ENCODE measurements at places on chromosomes 13 and 19.

DNA sequence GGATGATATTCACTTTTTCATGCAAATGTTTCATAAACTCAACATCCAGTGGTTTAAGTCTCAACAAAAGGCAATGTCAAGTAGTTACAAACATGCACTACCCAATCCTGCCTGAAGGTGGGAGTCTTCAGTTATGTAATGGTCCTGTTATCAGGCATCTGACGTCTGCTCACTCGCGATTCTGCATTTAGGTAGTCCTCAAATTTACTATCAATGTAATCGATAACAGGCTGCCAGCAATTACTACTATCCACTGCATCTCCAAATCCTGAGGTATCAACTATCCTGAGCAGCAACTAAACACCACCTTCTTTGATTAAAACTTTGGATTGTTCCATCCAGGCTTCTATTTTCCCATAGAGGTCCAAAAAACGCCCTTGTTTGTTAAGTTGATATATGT lies 51.2 kb downstream of the NLRP12 start:
- no peak for DNase-seq

DNA sequence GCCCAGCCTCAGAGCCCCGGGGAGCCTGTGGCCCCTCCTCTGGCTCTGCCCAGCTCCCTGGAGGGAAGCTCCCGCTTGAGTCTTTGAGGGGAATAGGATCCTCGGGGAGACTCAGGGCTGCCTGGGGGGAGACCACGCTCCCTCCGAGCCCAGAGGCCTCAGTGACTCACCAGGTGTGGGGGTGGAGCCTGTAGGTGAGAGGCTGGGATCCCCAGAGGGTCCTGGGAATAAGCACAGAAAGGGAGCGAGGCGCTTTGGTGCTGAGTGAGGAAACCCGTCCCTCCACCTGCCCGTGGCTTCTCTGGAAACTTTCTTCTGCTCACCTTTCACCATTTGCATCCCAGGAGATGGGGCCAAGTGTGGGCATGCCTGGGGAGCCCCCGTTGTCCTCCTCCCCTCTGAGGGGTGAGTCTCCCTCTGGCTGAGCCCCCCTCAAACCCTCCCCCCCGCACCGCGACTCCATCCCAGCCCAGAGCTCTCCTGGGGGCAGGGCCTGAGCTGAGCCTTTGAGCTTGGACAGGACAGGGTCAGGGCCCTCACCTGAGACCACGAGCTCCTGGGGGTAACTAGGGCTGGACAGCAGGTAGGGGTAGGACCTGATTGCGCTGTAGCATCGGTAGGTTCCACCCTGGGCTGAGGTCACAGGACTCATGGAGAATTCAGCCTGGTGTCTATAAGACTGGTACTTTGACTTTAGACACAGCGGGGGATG lies 2.7 kb downstream of the LILRB5 start:
- DNase-seq = no peak

DNA sequence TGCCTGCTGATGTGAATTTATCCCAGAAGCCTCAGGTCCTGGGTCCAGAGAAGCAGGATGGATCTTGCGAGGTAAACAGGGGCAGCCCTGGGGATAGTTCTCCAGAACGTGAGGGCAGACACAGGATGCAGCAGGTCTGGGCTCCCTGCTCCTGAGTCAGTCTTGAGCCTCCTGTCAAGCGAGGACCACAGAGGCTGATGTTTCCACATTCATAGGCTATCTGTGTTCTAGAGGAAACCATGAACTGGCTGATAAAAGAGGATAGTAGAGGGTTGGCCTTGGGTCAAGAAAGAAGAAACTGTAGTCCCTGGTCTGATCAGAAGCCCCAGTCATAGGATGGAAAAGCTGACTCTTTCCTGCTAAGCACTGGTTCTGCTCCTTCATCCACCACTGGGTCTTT lies 2.2 kb downstream of the ZNF175 start:
- no peak for DNase-seq

- DNase-seq = no peak
These were observed 18.6 kb downstream of the NALCN start for GRCh38 chr13:101397742-101398141.

DNA sequence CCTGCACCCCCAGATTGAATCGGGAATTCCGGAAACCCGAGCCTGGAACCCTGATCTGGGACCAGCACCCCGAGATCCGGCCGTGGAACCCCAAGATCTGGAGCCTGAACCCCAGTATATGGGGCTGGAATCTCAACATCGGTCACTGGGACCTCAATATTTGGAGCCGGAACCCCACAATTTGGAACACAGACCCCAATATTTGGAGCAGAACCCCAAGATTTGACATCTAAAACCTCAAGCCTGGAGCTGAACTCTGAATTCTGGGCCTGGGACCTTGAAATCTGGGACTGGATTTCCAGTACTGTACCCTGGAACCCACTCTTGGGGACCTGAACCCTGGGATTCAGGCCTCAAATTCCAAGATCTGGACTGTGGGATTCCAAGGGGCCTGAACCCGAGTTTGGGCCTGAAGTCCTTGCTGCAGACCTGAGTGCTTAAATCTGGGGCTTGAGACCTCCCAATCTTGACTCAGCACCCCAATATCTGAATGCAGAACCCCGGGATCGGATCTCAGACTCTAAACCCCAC lies 629 bp downstream of the LRFN3 start:
- DNase-seq = no peak

DNA sequence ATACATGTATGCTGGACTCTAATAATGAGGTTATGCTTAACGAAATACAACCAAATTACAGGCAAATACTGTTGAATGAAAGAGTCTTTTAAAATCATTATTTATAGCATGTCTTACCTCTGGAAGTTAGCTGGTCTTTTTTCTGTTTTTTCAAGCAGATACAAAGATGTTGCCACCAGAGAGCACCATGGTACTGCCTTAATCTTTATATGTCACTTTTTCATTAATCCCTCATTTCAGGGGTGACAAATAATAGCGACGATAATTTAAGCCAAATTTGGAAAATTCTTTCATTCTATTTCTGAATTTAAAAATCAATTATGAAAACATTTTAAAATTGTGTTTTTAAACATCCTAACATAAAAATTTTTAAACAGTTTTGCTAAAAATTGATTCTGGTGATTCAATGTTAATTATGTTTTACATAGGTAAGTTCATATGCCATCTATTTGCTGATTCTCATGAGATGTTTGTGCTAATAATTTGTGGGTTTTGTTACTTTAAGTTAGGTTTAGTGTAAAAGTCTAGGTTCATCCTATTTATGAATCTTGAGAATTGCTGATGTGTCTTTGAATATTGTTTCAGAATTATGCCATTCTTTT lies 379.3 kb upstream of the SGCG start:
- no peak for DNase-seq

DNA sequence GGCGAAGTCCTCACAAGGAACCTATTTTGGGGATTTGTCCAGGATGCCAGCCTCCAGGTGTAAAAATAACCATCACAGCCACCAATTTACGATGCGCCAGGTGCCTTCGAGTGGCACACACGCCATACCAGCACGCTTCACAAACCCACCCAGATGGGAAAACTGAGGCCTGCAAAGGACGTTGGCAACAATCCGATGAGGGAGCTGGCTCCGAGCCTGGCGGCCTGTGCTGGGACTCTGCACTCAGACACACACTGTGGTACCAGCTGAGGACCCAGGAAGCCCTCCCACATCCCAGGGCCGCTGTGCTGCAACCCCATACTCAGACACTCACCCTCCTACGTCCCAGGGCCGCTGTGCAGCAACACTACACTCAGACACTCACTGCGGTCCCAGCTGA lies 65.0 kb upstream of the C13orf46 start:
- DNase-seq = no peak

DNA sequence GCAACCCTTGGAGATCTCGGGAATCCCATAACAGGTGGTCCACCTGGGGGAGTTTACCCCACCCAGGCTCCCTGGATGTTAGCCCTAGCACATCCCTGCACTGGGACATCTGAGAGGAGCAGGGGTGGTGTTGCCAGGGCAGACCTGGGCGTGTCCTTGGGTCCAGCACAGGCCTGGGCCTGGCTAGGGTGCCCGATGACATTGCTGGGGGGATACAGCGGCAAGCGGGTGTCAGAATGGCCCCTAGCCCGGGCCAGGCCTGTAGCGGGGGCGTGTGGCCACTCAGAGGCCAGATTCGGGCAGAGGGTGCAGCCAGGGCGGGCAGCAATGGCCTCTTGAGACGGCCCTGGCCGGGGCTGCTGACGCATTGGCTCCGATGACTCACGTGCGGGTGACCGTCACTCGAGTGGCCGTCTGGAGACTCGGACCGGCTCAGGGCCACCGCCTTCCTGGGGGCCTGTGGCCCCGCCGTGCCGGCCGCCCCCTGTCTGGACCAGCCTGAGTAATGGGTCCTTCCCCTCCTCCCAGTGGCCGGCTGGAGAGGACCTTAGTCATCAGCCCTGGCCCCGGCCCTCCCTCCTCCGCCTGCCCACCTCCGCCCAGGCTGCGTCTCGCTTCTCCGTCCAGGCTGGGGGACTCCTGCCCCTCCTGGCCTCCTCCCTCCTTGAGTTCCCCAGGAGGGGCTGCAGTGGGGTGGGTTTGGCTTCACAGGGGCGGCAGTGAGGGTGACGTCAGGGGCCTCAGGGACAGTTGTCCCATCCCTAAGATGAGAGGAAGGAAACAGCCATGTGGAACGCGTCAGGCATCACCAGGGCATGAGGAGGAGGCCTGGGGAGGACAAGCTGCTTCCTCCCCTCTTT lies 23.2 kb upstream of the CRTC1 start:
- no peak for DNase-seq

DNA sequence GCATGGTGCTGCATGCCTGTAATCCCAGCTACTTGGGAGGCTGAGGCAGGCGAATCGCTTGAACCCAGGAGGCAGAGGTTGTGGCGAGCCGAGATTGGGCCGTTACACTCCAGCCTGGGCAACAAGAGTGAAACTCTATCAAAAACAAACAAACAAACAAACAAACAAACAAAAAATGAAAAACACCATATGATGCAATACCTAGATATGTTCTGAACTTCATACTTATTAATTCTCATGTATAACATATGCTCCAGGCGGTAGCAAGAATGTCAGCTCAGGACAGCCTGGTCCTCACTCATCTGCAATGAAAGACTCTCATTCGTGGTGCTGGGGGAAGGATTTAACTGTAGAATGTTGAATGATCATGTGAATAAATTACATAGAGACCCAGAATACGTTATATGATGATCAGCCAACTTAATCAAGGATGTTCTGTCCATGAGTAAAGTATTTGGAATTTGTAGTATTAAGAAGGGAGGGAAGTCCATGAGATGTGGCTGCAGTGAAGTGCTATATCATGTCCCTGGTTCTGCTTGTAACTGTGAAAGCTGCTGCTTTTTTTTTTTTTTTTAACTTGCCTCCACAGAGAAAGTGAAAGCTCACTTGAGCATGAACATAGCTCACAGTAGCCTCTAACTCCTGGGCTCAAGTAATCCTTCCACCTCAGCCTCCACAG lies 206.8 kb downstream of the UQCRFS1 start:
- DNase-seq = no peak

GRCh38 chr13:43959291-43959690 lies 79.6 kb downstream of the LACC1 start:
- DNase-seq = no peak

- no peak for DNase-seq
These were observed 9.3 kb downstream of the C13orf42 start for GRCh38 chr13:51101636-51102235.

- no peak for DNase-seq
These were observed 64.9 kb downstream of the GADD45B start for GRCh38 chr19:2540646-2541454.

GRCh38 chr13:112510002-112510780 lies 77.8 kb downstream of the TUBGCP3 start:
- no peak for DNase-seq

- DNase-seq = no peak
These were observed 59.6 kb downstream of the KCNRG start for GRCh38 chr13:50074843-50075242.

DNA sequence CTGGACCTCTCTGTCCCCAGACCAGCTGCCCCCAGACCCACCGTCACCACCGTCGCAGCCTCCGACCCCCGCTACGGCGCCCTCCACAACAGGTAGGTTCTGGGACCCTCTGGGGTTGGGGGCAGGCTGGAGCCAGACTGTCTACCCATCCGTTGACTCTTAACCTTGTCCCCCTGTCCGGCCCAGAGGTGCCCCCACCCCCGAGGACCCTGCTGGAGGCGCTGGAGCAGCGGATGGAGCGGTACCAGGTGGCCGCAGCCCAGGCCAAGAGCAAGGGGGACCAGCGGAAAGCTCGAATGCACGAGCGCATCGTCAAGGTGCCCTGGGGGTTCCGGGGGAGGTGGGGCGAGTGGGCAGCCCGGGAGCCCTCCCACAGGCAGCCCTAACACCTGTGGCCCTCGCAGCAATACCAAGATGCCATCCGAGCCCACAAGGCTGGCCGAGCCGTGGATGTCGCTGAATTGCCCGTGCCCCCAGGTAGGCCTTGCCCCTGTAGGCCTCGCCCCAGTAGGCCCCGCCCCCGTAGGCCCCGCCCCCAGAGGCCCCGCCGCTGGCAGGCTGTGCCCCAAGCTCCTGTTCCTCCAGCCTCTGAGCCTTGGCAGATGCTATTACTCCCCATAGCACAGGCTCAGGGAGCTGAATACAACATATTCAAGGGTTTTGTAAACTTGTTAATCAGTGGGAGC lies 12.9 kb downstream of the CC2D1A start:
- DNase-seq = no peak

DNA sequence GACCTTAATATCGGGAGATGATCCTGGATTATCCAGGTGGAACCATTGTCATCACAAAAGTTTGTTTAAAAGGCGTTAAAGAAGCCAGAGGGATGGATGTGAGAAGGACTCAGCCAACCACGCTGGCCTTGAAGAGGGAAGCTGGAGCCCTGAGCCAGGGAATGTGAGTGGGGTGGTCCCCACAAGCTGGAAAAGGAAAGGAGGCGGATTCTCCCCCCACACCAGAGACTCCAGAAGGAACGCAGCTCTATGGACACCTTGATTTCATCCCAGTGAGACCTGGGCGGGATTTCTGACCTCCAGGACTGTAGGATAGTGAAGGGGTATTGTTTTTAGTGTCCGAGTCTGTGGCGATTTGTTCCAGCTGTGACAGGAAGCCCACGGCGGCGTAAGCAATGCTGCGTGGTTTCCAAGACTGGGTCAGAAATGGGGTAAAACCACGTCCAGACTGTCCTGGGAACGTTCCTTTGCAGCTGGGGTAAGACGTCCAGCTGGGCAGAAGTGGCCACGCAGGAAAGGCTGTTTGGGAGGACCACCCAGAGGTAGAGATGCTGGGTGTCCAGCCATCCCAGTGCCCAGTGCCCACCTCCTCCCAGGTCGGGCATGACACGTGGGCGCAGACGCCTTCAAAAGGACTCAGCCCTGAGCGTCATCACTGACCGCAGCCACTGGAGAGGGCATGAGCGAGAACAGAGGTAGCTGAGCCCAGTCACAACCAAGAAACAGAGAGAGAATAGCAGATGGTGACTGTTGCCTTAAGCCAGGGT lies 125.4 kb upstream of the USP29 start:
- no peak for DNase-seq

- no peak for DNase-seq
These were observed 60.8 kb downstream of the ALOX5AP start for GRCh38 chr13:30796132-30796572.

- DNase-seq = no peak
These were observed 167.0 kb downstream of the NUFIP1 start for GRCh38 chr13:44822291-44822690.

GRCh38 chr19:4278010-4278409 lies 1.1 kb upstream of the SHD start:
- DNase-seq = no peak

Measured in stimulated activated CD4-positive, alpha-beta T cell treated with anti-CD3 and anti-CD28 coated beads, Interleukin-15, amount 100 ng/mL, for 1 hour (primary cell).